ENCODE measurements at places on chromosomes 3 and 15.
A peak's percentile ranks its signal among the peaks of the same experiment; 100 is the strongest.

DNA sequence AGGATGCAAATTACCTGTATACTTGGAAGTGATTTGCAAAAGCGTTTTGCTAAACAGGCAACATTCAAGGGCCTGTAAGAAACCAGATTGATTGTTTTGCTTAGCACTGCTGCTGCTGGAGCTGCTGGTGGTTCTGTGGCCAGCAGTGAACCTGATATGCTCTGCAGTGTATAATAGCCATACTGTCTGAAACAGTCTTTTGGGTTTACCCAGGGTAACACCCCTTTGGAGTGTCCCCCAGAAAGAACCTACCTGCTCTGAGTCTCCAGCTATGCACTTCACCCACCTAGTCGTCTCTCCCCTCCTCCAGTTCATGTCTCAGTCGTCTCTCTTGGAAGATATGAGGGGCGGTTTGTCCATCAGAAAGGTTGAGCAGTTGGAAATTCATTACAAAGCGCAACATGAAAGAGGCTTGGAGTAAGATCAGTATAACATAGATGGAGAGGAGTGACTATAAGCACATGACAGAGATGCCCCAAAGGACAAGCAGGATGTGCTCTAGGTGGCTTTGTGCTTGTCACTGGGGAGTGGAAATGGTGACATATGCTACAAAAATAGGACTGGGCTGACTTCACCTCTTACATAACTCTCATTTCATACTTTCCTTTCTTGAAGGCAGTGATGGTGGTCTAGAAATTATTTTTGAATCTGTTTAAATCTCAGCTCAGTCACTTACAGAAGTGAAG lies 3.8 kb downstream of the MKRN2 start:
- no peak for DNase-seq

- DNase-seq = no peak
These were observed 54.5 kb downstream of the ZMAT3 start for GRCh38 chr3:179016979-179017670.

DNA sequence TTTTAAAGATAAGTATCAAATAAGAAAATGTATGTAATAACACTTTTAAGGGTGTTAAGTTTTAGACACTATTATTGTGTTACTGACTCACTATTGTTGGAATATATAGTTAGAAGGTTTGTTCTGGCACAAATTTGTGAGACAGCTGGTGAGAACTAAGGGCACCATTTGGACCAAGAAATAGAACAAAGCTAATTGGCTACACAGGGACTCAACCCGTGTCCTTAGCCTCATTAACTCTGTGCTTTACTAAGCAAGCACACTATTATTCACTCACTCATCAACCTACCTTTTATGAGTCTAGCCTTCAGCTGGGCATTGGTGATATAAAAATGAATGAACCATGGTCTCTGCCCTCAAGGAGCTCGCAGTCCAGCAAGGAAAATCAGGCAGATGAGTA lies 4.1 kb upstream of the UNC13C start:
- no peak for DNase-seq

GRCh38 chr3:127532561-127533203 lies 57.9 kb downstream of the TPRA1 start:
- no peak for DNase-seq

DNA sequence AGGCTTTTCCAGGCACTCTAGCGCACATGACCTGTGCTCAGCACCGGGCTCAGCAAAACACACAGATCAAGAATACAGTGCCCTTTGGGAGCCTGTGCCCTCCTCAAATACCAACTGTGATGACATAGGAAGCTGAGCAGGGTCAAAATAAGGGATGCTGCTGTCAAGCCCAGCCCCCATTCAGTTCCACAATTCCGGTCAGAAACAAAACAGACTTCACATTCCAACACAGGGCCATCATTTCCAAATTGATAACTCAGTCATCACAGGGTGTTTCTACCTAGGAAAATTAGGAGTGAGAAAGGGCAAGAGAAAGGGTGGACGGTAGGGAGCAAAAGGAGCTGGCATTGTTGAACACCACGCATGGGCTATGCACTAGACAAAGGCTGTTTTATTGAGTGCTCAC lies 158.4 kb upstream of the CCDC54 start:
- no peak for DNase-seq

GRCh38 chr15:44726568-44727484 lies 9.5 kb upstream of the TRIM69 start:
- DNase-seq = no peak

DNA sequence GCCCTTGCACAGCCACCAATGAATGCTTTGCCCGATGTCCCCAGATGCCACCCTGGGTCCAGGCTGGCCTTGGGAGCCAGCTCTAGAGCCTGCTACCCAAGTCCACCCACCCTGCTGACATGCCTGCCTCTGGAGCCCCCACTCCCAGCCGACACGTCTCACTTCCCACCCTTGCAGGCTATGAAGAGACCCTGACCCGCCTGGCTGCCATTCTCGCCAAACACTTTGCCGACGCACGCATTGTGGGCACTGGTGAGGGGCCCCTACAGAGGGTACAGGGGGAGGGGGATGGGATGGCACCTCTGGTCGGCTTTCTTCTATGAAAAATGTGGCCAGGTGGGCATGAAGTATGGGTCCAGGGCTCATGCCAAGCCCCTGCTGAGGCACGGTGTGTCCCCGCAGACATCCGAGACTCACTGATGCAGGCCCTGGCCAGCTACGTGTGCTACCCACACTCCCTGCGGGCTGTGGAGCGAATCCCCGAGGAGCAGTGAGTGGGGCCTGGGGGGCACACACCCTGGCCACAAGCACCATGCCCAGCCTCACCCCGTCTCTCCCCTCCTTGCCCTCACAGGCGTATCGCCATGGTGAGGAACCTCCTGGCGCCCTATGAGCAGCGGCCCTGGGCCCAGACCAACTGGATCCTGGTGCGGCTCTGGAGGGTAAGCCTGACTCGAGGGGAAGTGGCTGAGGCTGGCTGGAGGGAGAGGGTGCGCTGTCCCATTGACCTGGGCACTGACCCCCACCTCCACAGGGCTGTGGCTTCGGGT lies 6.0 kb downstream of the AMIGO3 start:
- DNase-seq = no peak

GRCh38 chr3:52146811-52147210 lies 7.4 kb downstream of the POC1A start:
- DNase-seq = no peak

DNA sequence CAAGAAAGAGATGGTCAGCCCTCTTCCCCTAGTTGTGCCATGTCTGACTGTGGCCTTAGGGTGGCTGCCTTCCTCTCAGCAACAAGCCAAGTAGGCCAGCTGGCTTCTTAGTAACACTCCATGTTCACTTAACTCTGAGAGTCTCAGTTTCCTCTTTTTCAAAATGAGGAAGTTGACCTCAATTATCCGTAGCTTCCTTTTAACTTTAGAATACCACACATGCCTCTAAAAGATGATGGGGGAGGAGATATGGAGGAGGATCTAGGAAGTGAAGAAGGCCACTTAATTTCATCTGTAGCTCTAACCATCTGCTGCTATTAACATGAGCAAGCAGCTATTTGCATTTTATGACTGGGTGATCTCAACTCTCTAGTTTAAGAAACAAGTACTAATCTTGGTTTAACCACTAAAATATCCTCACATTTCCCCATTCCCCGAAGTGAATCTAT lies 32.9 kb downstream of the CD200R1L start:
- DNase-seq = no peak

DNA sequence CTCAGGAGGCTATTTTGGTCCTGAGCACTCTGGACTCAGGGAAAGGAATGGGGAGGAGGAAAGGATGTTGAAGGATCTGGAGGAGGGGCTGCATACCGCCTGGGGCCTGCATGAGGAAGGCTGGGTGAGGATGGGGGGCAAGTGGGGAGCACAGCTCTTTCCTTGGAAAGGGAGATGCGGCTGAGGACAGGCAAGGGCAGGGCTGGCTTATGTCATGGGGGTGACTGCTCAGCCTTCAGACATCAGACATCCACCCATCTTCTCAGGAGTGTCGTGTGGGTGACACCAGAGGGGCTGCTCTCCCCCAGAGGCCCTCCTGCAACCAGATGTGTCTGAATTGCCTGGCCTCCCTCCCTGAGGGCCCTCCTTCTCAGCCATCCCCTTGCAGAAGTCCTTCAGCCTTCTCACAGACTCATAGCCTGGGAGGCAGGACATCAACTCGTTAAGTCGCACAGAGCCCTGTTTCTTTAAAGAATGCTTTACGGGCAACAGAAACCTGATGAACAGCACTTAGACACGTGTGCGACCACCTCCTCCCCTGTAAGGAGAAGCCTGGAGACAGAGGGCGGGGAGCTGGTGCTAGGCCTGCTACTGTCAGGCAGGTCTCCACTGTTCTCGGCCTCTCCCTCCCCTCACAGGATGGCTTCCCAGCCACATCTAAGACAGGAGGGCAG lies 252.3 kb downstream of the OCA2 start:
- DNase-seq = no peak

GRCh38 chr3:67521053-67521646 lies 133.3 kb downstream of the SUCLG2 start:
- DNase-seq = no peak

DNA sequence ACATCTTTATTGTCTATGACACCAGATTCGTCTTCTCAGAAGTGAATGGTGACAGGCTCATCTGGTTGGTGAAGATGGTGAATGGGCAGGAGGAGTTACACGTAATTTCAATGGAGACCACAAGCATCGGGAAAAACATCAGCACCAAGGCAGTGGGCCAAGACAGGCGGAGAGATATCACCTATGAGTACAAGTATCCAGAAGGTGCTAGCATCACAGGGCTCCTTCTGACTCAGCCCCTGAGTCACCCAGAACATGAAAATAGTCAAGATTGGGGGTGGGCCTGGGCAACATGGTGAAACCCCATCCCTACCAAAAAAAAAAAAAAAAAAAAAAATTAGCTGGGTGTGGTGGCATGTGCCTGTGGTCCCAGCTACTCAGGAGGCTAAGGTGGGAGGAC lies 32.6 kb downstream of the TGM4 start:
- DNase-seq = no peak

DNA sequence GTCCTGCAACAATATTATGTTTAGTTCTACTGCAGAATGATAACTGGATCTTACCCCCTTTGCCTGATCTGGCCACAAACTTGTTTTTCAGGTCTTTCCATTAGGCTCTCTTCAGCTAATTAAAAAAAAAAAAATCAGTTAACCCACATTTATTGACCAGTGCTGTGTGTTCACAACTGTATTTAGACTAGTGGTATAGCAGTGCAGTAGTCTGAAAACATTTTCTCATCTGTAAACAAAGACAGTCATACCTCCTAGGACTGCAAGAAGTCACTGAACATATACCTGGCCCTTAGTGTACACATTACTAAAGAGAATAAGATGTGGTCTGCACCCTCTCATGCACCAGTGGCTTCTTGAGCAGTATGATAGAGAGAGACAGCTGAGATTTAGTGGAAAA lies 22.5 kb downstream of the LPP start:
- DNase-seq = no peak

GRCh38 chr3:65548848-65549625 lies 489.7 kb downstream of the MAGI1 start:
- DNase-seq = peak; percentile 56

- no peak for DNase-seq
These were observed 171.0 kb upstream of the NANOGP8 start for GRCh38 chr15:35256141-35256540.

GRCh38 chr3:115363071-115363470 lies 216.0 kb upstream of the ZBTB20 start:
- DNase-seq = no peak

- no peak for DNase-seq
These were observed 20.1 kb downstream of the CADM2 start for GRCh38 chr3:84978843-84979242.

DNA sequence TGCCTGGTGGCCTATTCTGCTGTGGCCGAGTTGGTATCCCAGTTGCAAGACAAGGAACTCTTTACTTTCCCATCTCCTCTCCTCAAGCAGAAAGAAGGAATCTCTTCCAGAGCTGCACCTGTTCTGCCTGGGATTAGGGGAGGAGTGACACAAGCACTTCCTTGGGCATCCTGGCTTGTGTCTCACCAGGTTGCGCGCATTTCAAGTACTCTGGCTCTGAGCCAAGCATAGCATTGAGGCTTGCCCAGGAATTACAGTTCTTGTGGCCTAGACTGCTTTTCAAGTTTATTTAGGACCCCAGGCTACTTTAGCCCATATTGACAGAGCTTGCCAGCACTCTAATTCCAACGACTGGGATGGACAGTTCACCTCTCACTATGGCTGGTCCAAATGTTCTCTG lies 150.5 kb downstream of the RSRC1 start:
- DNase-seq = no peak

DNA sequence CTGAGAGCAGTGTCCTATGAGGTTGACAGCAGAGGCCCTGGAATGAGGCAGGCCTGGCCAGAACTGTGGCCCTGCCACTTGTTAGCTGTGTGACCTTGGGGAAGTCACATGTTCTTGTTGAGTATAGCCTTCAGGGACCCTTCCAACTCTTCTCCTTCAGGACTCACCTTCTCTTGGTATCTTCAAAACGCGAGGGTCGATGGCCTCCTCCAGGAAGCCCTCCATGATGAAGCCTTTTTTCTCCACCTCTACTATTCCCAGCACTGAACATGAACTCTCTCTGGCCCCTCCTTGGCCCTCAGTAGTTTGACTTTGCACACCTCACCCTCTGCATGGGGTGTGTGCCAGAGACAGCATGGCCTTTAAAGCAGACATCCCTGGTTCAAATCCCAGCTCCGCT lies 195.1 kb upstream of the LINGO1 start:
- DNase-seq = no peak

DNA sequence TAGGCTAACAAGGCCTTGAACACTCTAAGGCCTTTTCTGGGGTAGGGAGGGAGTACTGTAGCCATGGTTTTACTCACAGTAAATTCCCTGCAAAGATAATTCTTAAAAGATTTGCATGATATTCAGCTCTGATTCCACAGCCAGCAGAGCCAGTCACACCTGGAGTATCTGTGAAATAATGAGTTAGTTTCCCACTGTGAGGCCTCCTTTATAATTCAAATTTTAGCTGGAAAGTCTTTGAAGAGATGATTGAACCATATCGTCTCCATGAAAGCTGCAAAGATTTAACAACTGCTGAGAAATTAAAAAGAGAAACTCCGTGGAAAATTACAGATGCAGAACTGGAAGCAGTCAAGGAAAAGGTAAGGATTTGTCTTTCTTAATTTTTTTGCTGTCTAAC lies 32.3 kb upstream of the DUT start:
- no peak for DNase-seq

GRCh38 chr15:65580287-65580686 lies 30.6 kb downstream of the INTS14 start:
- DNase-seq = no peak
